NCI-H1694 treated with DMSO at 0.1 percent for 48 hours (cell line): ENCODE measurements at places on chromosomes 3 and 15.

DNA sequence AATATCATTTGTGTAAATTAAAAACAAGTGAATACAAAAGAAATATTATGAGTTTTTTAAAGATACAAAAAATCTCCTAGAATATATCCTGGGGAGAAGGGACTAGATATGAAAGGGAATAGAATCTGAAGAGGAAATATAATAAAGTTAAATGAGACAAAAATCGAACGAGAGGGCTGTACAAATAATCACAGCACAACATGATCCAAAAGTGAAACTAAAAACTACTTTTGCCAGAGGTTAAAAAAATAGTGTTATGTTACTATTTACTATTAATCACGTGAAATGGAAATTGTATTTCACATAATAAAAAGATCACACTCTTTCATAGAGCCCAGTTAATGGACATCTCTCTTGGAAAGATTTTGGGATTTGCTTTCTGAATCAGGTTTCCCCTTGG lies 28.6 kb downstream of the CGGBP1 start:
- DNase-seq = no peak

DNA sequence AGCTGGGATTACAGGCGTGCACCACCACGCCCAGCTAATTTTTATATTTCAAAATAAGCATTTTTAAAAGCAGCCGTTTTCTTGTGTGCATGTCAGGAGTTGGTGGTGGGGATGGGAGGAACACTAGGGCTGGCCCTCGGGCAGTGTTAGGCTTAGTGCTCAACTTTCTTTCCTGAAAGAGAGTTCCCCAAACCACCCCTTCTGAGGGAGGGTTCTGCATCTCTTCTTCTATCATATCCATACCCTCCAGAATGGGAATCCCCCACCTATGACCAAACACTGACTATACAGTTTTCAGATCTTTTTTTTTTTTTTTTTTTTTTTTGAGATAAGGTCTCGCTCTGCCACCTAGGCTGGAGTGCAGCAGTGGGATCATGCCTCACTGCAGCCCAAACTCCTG lies 12.5 kb downstream of the PFKFB4 start:
- no peak for DNase-seq

DNA sequence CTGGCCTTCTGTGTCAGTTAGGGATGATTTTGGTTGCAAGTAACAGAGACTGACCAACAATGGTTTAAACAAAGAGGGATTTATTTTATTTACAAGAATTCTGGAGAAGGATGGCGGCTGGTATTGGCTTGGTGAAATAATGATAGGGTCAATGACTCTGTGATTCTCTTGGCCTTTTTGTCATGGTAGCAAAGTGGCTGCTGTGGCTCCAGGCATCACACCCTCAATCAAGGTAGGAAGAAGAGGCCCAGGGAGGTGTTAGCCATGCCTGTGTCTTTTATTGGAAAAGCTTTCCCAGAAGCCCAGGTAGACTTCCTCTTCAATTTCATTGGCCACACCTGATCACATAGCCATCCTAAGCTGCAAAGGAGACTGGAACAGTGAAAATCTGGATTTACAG lies 13.1 kb downstream of the FAM107A start:
- DNase-seq = no peak

- no peak for DNase-seq
These were observed 5.9 kb upstream of the GPR87 start for GRCh38 chr3:151322511-151322910.

DNA sequence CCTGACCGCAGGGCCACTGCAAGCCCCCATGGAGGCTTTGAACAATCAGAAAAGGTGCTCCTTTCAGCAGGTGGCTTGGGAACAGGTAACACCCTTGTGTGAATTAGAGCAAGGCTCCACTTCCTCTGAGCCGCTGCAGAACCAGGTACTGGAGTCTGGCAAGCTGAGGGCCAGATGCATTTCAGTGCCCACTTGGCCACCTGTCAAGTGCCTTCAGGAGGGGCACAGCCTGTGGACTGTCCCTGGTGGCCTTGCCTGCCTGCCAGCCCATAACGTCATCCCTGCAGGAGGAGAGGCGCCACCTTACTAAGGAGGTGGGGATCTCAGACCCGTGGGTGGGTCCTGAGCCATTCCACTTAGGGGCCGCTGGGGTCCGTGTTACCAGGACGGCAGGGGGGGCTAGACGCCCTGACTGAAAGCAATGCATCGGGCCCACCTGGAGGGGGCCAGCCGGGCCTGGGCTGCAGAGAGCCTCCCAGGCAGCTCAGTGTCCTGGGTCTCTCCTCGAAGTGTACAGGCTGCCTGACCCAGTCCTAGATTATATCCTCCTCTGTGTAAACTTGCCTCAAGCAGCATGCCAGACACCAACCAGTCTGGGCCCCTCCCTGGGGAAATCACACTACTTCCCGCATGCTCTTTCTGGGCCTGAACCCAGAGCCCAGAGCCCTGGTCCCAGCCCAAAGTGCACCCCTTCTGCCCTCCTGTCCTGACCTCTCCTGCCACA lies 16.1 kb downstream of the SPTBN5 start:
- no peak for DNase-seq
